NCI-H1417 (cell line): ENCODE measurements at places on chromosomes 7 and 10.
A peak's percentile ranks its signal among the peaks of the same experiment; 100 is the strongest.

- no peak for DNase-seq
Measured at GRCh38 chr10:28761084-28761846, 83.9 kb downstream of the BAMBI start.

- DNase-seq, result no peak
Measured at GRCh38 chr7:96253441-96253840, 68.5 kb downstream of the SLC25A13 start.

DNA sequence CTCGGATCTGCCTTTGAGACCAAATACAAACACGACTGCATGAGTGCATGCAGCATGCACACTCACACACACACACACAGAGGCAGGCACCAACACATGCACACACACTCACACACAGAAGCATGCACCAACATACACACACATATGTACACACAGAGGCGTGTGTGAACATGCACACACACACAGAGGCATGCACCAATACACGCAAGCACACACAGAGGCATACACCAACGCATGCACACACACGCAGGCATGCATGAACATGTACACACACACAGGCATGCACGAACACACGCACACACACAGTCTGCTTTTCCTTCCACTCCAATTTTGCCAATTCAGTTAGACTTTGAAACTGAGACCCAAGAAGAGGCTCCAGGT, 67.3 kb upstream of the COL13A1 start:
- no peak for DNase-seq

DNA sequence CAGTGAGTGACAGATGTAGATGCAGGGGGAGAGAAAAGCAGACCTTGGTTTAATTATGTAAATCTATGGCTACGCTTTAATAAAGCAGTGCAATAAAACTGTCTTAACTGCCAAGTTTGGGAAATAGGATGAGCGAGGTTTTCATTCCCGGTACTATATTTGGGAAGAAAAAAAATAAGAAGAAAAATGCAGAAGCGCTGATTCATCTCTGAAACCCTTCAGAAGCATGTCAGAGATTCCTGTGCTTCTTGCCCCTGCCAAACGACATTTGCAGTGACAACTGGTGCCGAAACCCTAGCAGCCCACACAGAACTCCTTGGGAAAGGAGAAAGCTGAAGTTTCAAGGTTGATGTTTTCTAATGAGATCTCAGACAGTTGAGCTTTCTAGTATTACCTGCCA, 380.7 kb downstream of the REEP3 start:
- DNase-seq, result no peak

GRCh38 chr7:153943457-153943856, 108.7 kb upstream of the DPP6 start:
- DNase-seq, result no peak

DNA sequence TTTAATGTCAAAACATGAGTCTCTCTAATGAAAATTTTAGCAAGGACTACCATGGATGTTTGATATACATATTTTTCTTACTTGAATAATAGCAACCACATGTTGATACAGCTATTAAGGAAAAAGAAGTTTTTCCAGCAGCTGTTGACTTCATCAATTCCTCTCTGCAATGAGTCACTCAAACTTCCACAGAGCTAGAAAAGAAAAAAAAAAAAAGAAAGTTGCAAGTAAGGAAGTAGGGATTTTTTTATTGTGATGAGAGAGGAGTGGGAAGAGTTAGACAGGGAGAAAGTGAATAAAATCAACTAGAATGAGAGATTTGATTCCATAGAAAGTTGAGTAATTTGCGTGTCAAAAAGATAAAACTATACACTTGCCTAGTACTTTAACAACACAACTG, 46.2 kb downstream of the CAV1 start:
- no peak for DNase-seq

DNA sequence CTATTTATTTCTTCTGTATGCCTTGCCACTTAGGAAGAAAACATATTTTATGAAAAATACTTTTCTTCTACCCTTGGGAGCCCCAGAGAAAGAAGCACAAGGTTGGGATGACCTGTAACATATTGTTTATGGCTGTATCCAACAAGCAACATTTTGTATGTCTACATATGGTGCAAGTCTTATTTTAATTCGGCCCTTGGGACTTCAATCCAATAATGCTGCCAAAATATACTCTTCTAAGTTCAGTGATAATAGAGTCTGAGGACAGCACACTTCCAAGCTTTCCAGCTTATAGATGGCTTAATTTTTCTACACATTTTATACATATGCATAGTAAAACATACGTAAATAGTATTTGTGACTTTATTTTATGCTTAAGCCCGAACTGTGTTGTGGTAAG, 318.5 kb upstream of the SEMA3A start:
- no peak for DNase-seq

GRCh38 chr7:4842319-4843064, 19.3 kb downstream of the PAPOLB start:
- DNase-seq, result no peak

DNA sequence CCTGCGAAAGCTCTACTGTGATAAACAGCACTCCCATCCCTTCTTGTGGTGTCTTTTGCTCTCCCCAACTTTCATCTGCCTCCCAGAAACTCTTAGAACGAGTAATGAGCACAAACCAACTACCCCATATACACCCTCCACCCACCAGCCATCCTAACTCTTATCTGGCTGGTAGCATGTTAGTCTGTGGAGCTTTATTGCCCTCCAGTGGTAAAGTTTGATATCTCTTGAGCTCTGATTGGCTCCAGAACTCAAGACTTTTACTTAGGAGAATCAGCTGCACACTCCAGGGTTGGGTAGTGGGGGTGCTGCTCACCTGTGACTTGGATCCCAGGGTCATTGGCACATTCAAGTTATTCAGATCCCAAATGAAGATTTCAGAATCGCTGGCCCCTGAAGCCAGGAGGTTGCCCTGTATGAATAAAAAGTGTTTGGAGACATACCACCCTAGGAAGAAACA, 10.9 kb downstream of the SEC31B start:
- DNase-seq, result peak; percentile 13
